ENCODE measurements at places on chromosomes 12 and 14.

- DNase-seq, result no peak
These were observed 45.3 kb upstream of the RAP1B start for GRCh38 chr12:68565391-68565903.

DNA sequence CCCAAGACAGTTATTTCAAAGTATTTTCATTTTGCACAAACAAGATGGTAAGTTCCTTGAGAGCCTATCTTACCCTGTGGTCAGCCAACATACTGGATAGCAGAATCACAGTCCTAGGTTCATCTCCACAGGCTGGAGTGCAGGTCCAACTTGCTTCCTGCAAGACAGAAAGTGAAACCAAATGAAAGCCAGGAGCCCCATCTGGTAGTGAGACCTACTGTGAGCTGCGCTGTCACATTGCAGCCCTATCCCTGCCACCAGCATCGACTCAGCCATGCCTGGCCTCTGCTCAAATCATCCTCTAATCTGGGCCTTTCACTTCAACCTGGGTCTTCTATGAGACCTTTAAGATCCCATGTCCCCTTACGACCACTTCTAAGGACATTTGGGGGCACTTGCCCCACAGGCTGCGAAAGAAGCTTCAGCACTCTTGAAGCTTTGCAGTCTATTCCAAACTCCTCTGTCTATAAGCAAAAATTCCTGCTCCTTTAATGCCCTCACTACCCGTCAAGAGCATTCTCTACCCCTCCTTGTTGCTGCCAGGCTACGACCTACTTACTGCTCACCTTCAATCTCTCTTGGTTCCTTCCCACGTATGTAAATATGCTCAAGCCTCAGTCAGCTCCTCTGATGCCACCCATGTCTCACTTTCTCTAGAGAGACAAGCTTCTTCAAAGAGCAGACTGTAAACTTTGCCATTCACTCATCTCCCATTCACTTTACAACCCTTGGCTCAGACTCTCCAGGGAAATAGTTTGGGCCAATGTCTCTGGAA is 55.9 kb upstream of the TSPAN11 start:
- no peak for DNase-seq

GRCh38 chr12:117587631-117588287 is 226.3 kb upstream of the NOS1 start:
- DNase-seq, result peak; percentile 2

DNA sequence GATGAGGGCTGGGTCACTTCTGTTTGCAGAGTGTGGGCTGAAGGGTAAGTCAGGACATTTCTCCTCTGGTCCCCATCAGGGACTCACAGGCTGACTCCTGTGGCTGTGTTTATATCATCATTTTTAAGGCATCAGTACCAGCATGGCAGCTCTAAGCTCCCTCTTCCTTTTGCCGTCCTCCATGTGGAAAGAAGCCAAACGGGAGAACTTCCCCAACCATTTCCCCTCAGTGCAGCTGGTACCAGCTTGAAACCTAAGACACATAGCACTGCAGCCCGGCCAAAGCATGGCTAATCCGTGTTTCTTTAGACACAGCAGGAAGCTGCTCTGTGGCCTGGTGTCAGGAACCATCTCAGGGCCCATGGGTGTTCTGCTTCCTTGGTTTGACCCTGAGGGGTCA is 31.9 kb upstream of the ATP2A2 start:
- no peak for DNase-seq

GRCh38 chr14:91019673-91020072 is 40.8 kb downstream of the RPS6KA5 start:
- DNase-seq, result no peak

DNA sequence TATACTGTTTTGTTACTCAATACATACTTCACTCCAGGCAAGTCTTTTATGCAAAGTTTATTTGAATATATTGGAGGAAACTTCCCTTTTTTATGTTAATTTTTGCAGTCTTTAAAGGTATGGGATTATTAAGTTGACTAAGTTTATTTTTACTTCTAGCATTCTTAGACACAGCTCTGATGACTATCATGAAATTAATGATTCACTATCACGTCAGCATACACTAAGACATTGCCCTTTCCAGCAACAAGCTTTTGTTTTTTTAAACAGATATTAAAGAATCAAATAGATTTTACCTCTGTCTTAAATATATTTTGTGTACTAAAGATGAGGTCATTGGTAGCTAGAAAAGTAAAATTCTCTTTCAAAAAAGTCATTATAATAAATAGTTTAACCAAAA is 52.1 kb downstream of the DERA start:
- no peak for DNase-seq

DNA sequence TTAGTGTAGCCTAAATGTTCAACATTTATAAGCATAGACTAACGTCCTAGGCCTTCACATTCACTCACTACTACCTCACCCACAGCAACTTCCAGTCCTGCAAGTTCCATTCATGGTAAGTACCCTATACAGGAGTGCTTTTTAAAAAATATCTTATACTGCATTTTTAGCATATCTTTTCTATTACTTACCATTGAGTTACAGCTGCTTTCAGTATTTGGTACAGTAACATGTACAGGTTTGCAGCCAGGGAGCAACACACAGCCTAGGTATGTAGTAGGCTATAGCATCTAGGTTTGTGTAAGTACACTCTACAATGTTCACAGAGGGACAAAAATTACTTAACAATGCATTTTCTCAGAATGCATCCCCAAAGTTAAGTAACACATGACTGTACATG is 17.4 kb downstream of the IPO8 start:
- no peak for DNase-seq

GRCh38 chr14:50785457-50786063 is 45.4 kb downstream of the NIN start:
- DNase-seq, result no peak

DNA sequence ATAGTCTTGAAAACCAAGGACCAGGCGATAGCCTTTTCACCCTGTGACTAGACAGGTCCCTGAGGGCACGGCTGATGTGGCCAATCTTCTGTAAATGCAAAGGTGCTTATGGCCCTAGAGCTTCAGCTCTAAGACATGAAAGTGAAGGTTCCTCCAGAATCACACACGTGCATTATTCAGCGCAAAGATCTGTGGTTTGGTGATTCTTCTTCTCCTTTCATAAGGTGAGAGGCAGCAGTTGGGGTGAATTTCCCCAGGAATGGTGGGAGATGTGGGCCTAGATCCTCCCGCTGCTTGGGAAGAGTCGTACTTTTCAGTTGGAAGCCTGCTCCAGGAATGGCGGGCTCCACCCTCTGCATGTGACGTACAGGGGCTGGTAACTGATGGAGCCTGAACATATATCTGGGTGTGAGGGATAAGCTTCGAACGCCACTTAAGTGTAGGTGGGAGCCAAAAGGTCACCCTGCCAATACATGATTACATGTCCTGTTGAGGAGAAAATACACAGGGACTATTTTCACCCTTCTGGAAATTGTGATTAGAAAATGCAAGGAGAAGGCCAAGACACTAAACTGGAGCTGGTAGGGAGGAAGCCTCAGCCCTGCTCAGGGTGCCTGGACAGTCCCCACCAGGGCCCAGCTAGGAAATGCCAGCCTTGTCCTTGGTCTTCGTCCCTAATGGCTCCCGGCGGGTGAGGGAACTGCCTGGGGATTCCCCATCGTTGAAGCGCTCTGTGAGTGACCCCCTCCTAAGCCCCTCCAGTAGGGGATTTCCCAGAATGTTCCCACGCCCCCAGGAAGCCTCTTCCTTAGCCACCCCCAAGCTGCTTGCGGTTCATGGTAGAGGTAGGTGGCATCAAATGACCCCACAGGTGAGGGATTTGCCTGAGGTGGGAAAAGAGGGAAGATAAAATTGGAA is 17.6 kb downstream of the BATF start:
- DNase-seq, result no peak

DNA sequence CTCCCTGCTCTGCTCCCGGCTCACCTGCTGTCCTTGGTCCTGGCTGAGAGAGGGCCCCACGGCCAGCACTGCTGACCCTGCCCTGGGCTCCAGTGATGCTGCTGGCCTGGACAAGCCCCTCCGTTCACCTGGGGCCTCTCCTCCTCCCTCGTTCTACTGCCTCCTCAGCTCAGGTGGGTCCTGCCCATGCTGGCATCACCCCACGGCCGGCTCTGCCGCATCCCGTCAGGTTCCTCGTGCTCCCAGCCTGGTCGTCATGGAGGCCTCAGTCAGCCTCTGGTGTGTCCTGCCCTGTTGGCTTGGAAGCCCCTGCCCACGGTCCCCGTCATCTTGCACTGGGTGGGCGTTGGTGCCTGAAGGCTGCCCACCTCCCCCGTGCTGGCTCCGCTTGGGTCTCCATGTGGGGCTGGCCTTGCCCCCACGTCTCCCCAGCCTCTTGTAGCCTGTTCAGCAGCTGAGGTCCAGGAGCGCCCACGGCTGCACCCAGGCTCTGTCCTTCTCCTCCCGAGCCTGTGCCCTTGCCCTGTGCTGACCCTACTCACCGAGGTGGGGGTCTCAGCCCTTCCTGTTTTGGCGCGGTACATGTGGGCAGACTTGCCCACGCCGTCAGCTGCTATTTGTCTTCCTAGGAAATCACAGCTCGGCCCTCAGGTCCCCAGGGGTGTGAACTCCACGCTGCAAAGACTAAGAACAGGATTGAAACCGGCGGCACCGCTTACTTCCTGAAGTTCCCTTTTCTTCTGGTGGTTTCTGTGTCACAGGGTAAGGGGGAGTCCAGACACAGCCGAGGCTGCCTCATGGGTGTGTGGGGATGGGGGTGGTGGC is 121.6 kb downstream of the TMEM121 start:
- no peak for DNase-seq

- DNase-seq, result no peak
These were observed 162.4 kb upstream of the TMEM260 start for GRCh38 chr14:56417173-56417572.

DNA sequence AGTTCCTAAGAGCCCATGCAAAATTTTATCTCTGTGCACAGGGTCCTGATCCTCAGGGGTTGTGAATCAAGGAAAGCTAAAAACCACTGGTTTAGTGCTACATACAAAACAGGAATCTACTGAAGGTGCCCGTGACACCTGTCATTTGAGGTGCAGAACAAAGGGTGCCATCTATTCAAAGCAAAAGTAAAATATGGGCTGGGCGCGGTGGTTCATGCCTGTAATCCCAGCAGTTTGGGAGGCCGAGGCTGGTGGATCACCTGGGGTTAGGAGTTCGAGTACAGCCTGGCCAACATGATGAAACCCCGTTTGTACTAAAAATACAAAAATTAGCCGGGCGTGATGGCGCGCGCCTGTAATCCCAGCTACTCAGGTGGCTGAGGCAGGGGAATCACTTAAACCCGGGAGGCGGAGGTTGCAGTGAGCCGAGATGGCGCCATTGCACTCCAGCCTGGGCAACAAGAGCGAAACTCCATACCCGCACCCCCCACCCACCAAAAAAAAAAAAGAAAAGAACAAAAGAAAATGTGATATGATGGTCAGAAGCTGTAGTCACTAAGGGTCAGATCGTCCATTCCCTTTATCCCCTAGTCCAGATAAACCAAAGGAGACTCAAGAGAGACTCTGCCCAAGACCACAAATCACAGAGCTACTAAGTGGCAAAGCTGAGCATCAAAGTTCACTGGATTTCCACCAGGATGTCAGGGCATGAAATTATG is 3.4 kb downstream of the PPTC7 start:
- no peak for DNase-seq

DNA sequence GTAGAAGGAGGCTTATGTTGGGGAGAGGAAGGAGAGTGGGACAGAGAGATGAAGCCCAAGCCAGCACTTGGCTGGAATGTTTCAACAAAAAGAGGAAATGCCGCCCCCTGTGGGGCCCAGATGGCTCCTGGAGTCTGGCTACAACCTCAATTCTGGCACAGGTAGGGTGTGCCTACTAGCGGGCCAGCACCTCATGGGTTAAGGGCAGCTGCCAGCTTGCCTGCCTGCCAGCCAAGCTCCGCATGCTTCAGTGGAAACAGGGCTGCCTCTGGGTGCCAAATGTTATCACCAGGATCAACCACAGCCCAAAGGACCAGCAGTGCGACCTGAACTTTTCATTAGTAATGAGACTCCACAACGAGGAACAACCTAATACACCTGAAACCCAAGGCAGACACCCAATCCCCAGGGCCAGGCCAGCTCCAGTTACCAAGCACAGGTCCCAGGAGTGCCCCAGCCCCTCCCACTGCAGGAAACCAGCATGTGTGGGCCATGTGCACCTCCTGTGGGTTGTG is 11.3 kb downstream of the RAB15 start:
- DNase-seq, result no peak

DNA sequence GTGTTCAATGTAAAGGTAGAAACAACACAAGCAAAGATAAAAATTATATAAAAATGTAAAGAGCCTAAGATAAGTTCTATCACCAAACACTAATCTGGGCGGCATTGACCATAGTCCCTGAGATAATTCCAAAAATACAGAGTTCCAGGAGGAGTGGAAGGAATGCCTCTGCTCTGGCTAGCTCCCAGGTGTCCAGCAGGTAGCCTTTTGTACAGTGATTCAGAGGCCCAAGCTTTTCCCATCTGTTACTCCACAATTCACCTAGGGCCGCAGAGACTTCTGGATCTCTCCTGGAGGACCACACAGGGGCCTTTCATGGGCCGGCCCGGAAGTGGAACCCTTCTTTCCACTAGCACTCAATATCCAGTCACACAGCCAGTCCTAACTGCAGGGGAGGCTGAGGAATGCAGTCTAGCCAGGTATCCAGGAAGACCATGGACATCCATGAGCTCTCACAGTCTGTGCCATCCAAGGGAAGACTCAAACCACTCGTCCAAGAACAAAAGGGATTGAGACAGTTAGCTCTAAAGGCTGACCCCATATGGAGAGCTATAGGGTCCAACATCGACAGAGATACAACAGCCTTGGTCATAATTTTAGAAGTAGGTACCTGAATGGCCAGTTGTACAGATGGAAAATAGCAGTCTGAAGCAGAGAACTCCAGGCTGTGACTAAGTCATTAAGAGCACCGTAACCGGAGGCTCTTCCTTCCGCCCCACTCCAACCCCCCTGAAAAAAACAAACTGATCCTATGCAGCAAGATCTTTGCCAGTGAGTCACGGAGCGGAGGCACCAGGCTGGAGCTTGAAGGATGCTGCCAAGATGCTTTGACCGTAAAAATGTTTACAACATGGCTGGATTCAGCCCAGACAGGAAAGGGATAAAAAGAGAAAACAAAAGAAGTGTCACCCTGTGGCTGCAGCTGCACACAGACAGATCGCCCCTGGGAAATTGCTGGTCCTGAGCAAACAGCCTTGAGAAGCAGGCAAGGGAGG is 204.8 kb downstream of the NUAK1 start:
- DNase-seq, result no peak

- DNase-seq, result no peak
These were observed 480.7 kb downstream of the TMEM132D start for GRCh38 chr12:129423041-129423580.

DNA sequence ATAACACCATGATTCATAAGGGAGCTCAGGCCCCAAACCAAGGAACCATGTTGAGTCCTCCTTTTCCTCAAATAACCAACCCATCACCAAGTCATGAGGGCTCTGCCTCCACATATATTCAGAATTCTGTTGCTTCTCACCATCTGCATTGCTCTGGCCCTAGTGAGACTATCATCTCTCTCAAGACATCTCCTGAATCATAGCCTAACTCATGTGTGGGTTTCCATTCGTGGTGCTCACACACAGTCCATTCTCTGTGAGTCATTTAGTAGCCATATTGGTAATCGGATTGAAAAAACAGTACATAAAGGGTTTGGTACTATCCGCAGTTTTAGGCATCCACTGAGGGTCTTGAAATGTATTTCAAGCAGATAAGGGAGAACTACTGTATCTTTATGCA is 5.1 kb upstream of the SLC38A2 start:
- no peak for DNase-seq

- no peak for DNase-seq
These were observed 73.7 kb upstream of the CISTR start for GRCh38 chr12:53825246-53826081.

GRCh38 chr12:25557830-25558436 is 4.8 kb upstream of the LMNTD1 start:
- DNase-seq, result no peak

All from stimulated activated CD8-positive, alpha-beta memory T cell treated with anti-CD3 and anti-CD28 coated beads, Interleukin-7, amount 100 ng/mL, for 4 hours (primary cell).